AG08396 (cell line): ENCODE measurements at places on chromosomes 7 and 10.

GRCh38 chr10:104250371-104250770 is 4.3 kb upstream of the GSTO1 start:
- DNase-seq = no peak

DNA sequence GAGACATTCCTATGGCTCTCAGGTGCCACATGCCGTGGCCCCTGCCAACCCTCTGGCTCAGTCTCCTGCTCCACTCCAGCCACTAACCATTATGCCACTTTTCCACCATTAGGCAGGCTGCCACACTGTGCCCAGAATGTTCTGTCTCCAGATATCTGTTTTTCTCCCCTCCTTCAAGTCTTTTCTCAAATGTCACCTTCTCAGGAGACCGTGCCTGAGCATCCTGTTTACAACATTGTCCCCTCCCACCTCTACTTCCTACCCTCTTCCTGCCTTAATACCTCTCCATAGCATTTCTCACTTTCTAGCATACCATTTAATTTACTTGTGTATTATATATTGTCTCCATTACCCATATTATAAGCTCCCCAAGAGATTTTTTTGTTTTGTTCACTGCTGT is 162.5 kb upstream of the LYZL2 start:
- no peak for DNase-seq

GRCh38 chr7:106114716-106115383 is 2.7 kb upstream of the SYPL1 start:
- DNase-seq = no peak

DNA sequence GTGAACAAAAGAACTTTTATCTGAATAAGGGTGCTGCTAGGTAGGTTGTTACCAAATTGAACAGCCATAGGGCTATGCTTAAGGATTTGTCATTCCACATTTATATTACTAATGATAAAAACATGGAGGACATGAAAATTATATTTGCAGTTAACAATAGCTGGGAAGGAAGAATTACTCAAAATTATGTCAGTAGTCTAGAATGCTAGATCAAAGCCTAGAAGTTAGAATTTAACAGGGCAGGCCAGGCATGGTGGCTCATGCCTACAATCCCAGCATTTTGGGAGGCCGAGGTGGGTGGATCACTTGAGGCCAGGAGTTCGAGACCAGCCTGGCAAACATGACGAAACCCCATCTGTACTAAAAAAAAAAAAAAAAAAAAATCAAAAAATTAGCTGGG is 9.4 kb downstream of the STK17A start:
- DNase-seq = no peak

GRCh38 chr10:126904818-126905701 is at the start of gene DOCK1:
DOCK1 (plus strand) TSS chr10:126905428; CDS start chr10:126905518, 90 bp downstream.
- DNase-seq = peak; percentile 93

DNA sequence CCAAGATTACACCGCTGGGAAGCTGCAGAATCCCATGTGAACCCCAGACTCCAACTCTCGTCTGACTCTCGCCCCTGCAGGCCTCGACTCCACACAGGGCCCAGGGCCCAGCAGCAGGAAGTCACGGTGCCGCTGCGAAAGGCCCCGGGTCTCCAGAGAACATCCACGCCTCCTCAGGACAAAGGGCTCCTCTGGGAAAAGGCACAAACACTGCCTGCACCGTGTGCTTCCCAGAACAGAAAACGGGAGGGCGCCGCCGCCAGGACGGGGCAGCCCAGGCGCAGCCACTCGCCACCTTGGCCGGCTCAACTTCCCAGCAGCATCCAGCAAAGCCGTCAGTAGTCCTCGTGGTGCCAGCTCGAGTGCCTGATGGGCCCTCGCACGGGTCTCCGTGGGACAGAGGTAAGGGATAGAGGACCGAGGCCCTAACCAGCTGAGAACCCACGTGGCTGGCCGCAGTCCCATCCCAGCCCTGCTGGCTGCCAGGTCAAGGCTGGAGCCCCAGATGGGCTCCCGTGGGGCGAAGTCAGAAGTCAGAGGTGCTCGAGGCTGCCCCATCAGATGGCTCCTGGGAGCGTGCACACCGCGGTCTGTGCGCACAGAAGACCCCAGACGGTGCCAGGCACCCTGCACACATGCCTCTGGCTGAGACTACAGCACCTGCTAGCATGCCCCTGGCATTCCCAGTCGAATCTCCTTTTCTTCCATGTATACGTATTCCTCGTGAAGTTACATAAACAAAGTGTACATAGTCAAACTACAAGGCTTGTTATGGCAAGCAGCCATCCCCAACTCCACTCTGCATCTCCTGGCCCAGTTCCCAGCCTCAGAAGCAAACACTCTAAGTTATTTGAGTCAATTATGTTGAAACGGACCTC is 60.2 kb downstream of the MAD1L1 start:
- DNase-seq = peak; percentile 87

- no peak for DNase-seq
These were observed 72.0 kb downstream of the SRPK2 start for GRCh38 chr7:105316578-105317344.

- DNase-seq = no peak
These were observed 185.0 kb downstream of the ELFN1 start for GRCh38 chr7:1854866-1855724.

GRCh38 chr7:81956520-81956919 is 186.7 kb upstream of the HGF start:
- DNase-seq = peak; percentile 42

DNA sequence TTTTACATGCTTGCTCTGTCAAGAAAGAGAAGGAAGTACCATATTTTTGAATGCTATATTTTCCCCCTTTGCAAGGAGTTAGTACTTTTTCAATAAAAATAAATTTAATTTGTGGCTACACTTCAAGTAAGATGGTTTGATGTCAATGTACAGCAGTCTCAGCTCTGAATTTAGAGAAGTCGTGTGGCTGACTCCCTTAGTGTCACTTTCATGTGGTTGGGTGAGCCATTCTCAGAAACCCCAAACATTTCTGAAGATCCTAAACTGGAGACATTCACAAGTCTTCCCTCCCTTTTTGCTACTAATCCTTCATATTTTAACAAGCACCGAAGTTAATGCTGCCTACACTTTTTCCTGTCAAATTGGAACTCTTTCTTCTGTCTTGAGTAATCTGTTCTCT is 244.4 kb downstream of the DYNC1I1 start:
- no peak for DNase-seq

DNA sequence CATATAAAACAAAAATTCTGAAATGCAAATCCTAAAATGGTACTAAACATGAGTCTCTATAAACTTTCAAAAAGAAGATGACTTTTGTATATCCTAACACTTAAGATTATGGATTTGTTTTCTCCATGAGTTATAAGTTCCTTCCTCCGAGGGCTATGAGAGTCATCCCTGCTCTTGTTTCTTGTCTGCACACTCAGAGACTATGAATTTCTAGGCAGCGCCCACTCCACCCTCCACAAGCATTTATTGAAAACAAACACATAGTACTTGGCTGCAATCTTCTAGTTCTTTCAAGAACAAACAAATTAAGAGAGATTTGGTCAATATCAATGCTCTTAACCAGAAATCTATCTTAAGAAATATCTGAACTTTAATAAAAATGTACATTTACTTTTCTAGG is 211.7 kb downstream of the DKK1 start:
- peak; percentile 31 for DNase-seq

- no peak for DNase-seq
These were observed 7.4 kb upstream of the TRPV6 start for GRCh38 chr7:142892951-142893350.
